ENCODE measurements at places on chromosomes 1 and 21. TPM values are rescaled to one million over a fixed set of nuclear protein-coding genes. Genes with fewer than 3 reads are reported as not detected.

THEMIS2 gene
- polyA plus RNA-seq = 0.26 TPM

GPR37L1 gene
- not detected for polyA plus RNA-seq

CFAP45 gene
- polyA plus RNA-seq = 0.12 TPM

SPATA1 gene
- 0.17 TPM for polyA plus RNA-seq

BACH1 gene
- 32.6 TPM for polyA plus RNA-seq

SLAMF6 gene
- polyA plus RNA-seq = not detected

PRAMEF26 gene
- not detected for polyA plus RNA-seq

AADACL3 gene
- polyA plus RNA-seq = not detected

ST3GAL3 gene
- polyA plus RNA-seq = 36.8 TPM

MRAP gene
- not detected for polyA plus RNA-seq

PKP1 gene
- polyA plus RNA-seq = not detected

NRIP1 gene
- polyA plus RNA-seq = 48.4 TPM
